ENCODE measurements at places on chromosomes 5 and 9. TPM values are rescaled to one million over a fixed set of nuclear protein-coding genes. Genes with fewer than 3 reads are reported as not detected.
A peak's percentile ranks its signal among the peaks of the same experiment; 100 is the strongest.

GRCh38 chr5:170880084-170880483 is 18.3 kb downstream of the RANBP17 start:
- no peak for DNase-seq

DNA sequence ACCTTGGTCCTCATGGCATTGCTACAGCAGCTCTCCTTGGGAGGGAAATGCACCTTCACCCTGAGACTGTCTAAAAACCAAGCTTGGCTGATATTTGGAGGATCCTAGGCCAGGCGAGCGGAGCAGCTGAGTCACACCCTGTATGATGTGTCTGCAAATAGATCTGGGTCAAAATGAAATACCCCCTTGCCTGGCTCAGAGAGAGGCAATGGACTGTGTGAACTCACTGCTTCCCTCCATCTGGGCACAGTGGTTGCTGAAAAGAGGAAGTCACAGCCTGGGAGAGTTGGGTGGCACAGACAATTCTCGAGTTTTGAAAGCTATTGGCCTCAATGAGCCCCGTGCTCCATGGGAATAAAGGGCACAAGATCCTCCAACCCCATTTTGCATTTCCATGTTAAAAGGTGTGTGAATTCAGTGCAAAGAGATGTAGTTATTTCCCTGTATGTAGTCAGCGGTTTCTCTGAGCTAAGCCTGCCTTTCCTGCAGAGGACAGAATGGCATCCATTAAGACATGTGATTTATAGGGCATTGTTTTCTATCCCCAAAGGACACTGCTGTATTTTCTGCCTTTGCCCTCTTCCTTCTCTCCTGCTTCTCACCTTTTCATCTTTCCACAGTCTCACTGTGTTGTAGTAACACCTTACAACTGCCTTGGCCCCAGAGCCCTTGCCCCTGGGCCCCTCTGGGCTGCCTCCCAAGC is 177.2 kb downstream of the GADD45G start:
- DNase-seq = no peak

GRCh38 chr5:126852841-126853271 is 75.9 kb downstream of the LMNB1 start:
- DNase-seq = peak; percentile 71

Gene NDUFA8
- total RNA-seq = 34.0 TPM

Gene PCDHGB1
- 1.6 TPM for total RNA-seq
